ENCODE measurements at places on chromosomes 13 and 19.

- DNase-seq: peak; percentile 14
These were observed 7.4 kb downstream of the PTOV1 start for GRCh38 chr19:49858088-49858985.

GRCh38 chr19:58381460-58382212 lies 806 bp upstream of the ZNF837 start:
- no peak for DNase-seq

- DNase-seq: no peak
These were observed 64.4 kb downstream of the POSTN start for GRCh38 chr13:37534181-37534580.

DNA sequence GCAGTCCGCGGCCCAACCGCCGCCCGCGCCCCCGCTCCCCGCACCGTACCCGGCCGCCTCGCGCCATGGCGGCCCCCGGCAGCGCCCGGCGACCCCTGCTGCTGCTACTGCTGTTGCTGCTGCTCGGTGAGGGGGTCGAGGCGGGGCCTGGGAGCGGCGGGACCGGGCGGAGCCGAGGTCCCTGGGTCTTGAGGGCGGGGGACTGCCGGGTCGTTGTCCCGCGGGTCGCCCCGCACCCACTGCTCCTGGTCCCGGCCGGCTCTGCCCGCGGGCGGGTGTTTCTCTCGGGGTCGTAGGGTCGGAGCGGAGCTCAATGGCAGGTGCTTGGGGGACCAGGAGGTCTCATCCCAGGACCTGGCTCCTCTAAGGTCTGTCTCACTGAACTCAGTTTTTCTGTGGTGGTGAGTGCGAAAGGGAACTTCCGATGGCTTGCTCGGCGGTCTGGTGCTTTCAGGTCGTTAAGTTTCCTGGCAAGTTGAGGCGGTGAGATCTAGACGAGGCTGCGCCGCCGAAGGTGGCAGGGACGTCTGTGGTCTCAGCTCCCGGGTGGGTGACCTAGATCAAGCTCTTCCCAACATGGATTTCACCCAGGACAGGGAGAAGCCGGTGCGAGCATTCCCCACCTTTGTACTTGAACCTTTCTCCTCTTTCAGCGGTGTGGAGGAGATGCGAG lies 467 bp downstream of the LAMP1 start:
- DNase-seq: no peak

DNA sequence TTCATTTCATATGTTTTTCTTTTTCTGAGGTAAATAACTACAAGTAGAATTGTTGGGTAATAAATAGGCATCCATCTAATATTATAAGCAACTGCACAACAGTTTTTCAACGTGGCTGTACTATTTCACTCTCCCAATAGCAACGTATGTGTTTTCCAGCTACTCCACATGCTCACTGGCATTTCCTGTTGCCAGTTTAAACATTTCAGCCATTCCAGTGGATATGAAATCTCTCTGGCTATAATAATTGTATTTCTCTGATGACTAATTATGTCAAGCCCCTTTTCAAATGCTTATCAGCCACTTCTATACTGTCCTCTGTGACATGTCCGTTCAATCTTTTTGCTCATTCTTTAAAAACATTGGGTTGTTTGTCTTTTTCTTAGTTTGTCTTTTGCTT lies 26.8 kb upstream of the ALOX5AP start:
- DNase-seq: no peak

- no peak for DNase-seq
These were observed 28.7 kb downstream of the CAPN12 start for GRCh38 chr19:38715555-38715954.

DNA sequence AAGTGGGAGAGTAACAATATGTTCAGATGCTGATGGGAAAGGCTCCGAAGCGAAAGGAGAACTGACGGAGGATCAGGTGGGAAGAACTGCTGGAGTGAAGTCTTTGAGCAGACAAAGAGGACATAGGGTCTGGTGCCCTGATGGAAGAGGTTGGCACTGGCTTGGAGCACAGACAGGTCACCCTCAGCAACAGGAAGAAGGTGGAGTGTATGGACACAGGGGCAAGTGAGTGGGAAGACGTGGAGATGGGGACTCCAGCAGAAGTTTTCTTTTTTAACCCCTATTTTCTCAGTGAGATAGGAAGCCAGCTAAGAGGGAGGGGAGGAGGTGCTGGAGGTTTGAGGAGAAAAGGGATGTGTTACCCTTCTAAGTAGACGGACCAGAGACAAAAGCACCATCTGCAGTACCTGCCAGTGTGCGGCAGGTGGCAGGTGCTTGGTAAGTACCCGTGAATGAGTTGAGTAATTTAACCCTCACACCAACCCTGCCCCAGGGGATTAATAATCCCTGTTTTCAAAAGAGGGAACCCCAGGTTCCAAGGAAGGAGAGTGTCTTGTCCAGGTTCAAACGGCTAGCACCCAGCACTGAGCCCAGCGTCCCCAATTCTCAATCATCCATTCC lies 11.2 kb downstream of the HAS1 start:
- no peak for DNase-seq

DNA sequence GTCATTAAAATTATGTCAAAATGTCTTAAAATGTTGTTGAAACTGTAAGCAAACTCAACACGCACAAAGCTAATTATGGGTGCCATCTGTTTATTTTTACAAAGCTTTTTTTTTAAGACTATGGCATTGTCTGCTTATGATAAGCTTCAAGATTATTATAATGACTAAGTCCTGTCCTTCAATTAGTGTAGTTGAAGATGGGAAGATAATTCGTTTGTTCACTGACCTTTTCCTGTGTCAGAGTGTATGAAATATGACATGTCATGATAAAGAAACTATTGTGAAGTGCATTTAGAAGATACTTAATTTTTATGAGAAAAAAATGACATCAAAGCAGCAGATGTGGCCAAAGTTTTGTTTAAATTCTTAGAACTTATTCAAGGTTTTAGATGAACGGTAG lies 211.3 kb downstream of the PCCA start:
- DNase-seq: no peak

GRCh38 chr19:16608290-16608739 lies 19.7 kb downstream of the MED26 start:
- no peak for DNase-seq

DNA sequence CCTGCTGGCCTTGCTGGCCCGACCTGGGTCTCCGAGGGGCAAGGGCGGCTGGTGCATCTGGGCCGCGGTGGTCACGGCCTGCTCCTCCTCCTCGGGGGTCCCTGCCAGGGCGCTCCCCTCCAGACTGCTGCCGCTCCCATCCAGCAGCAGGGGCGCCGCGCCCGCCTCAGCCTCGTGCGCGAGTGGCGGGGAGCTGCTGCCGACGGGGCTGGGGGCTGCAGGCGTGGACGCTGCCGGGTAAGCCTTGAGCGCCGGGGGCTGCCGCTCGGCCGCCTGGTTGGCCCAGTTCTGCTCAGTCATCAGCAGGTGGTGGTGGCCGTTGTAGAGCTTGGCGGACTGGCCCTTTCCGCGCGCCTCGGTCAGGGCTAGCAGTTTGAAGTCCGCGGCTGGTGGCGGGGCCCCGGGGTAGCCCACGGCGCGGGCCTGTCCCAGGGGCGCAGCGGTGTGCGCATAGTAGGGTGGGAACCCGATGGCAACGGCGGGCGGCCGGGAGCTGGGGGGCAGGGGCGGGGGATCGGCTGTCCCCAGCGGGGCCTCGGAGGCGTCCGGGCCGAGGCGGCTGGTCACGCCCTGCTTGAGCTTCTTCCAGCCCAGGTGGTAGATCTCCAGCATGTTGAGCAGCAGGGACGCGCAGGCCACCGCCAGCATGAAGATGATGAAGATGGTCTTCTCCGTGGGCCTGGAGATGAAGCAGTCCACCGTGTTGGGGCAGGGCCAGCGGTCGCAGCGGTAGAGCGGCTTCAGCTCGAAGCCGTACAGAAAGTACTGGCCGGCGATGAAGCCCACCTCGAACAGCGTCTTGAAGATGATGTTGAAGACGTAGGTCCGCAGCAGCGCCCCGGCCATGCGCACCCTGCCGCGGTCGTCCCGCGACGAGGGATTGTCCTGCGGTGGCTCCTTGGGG lies 18.6 kb downstream of the GJA3 start:
- no peak for DNase-seq

DNA sequence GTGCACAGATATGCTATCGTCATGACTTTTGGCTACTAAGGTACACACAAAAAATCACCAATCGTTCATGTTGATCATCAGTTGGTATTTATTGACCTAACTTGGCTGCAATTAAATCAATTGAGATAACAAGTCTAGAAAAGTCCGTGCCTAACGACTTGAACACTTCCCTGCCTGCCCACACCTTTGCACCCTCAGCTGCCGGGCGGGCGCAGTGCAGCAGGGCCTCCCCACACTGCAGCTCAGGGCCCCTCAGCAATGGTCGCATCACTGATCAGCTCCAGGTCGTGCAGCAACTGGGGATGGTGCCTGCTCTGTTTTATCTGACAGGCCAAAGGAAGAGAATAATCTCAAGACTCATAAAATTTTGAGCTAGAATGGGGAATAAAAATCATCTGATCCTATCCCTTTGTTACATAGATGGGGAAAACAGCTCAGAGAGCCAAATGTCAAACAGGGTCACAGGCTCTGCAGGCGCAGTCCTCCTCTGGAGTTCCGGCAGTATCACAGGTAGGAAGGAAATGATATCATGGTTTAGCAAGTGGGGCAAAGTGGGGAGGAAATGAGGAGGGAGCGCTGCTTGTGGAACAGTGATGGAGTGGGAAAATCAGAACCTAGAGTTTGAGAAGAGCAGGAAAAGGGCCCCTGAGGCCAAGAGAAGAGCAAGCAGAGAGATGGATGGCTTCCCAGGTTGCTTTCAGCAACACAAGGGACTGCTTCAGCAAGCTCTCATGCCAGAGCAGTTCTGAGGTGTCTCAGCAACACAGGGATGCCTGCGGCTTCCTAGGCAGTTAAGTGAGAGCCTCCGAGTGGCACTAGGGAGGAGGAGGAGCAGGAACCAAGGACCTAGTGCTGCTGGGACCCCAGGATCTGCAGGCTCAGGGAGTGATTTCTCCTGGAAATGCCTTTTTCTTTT lies 57.5 kb downstream of the SLC7A1 start:
- DNase-seq: no peak

- DNase-seq: no peak
These were observed 25.1 kb downstream of the AP1M1 start for GRCh38 chr19:16222806-16223205.

DNA sequence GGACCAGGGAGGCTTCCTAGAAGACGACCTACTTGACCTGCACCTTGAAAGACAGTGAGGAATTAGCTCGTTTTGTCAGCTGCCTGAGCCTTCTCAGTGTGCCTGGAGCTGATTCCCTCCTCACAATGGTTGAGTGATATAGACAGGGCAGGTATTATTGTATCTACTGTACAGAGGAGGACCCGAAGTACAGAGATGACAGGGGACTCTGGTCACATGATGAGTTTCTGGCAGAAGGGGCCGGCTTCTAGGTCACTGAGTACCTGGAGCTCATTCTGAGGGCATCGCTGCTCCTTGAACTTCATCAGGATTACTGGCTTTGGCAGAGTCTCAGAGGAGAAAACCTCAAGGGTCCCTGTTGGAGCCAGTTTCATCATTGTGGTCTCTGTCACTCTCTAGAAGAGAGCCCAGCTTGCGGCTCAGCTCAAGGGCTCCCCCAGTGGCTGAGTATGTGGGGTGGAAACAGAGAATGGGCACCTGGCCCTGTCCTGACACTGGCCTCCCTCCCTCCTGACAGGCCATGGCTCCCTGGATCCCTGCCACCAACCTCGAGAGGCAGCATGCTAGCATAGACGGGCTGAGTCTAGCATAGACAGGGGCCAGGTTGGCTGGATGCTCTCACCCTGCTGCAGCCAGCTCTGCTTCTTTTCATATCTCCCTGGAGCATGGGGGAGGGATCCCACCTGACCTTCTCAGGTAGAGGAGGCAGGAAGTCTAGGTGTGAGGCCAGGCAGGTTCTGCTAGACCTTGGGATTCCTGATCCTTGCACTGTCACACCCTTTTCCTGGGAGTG lies 38.7 kb downstream of the NFIX start:
- peak; percentile 68 for DNase-seq

- DNase-seq: no peak
These were observed 333.9 kb downstream of the RFC3 start for GRCh38 chr13:34151885-34152284.

All from tibial nerve (tissue), 4 donors.